ENCODE measurements at places on chromosomes 3 and 15.

DNA sequence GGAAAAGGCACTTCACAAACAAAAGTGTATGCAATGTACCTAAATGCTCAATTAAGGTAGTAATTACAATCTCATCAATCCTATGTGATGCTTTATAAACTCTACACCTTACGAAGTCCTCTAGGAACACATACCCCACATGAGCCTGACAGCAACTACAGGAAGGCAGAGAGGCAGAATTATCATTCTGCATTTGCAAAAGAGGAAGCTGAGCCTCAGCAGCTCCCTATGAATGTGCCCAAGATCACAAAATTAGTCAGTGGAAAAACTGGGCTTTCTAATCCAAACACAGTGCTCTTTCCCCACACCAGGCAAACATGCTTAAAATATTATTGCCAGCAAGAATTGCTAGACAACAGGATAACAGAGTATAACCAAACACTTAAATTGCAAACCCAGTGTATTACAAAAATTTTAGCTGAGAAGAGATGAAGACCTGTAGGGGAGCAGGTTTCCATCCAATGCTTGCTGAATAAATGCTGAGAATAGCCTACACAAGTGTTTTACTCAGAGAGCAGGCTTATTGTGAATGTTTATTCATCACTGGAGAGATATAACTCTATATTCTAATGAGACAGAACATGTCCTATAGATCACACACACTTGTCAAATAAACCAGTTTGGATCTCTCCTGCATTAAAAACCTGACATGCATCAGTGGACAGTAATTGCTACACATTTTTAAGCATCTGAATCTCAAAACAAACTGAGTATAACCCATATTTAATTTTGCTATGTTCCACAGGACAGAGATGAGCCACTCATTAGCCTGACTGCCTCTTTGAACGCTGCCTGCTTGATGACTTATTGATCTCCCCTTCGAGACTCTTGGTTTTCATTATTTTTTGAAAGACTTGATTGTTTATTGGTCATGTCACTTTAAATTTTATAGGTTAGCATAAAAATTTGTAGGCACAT lies 62.2 kb downstream of the PLCH1 start:
- DNase-seq, result peak; percentile 1

- DNase-seq, result no peak
Measured at GRCh38 chr3:50008931-50009330, 69.0 kb downstream of the RBM6 start.

- DNase-seq, result no peak
Measured at GRCh38 chr3:122773944-122774509, 19.6 kb downstream of the HSPBAP1 start.

DNA sequence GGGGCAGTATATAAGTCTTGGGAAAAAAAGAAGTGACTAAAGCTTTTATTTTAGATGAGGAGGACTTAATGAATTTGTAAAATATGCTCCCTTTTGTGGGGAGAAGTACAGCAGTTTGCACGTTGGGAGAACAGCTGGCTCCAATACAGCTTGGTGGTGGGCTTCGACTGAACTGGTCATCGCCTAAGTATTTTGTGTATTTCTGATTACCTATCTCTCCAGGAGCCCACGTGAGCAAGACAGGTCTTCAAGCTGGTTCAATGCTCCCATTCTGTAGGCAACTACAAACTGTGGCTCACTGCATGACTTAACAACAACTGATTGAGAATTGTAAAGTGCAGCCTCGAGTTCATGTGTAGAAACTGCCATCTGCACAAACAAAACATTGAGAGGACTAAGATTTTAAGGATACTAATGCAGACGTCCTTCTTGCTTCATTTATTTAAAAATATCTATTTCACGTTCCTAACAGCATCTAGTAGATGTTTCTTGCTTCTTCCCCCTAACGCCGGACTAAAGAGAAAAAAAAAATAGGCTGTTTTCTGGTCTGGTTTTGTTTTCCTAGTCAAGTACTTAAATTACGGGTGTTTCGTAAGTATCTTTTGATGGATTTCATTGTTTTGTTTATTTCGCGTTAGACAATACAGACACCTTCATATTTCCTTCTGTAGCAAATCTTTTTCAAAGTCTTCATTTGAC lies 1.4 kb upstream of the GREM1 start:
- no peak for DNase-seq
